Natural killer cell (primary cell): ENCODE measurements at places on chromosomes 13 and 19. TPM values are rescaled to one million over a fixed set of nuclear protein-coding genes. Genes with fewer than 3 reads are reported as not detected.

Gene ZNF234
- 7.5 TPM for total RNA-seq

Gene GPC6
- total RNA-seq = not detected

Gene KCNN1
- total RNA-seq = not detected

Gene SULT2A1
- total RNA-seq = not detected
